ENCODE measurements at places on chromosomes 16 and 17.

DNA sequence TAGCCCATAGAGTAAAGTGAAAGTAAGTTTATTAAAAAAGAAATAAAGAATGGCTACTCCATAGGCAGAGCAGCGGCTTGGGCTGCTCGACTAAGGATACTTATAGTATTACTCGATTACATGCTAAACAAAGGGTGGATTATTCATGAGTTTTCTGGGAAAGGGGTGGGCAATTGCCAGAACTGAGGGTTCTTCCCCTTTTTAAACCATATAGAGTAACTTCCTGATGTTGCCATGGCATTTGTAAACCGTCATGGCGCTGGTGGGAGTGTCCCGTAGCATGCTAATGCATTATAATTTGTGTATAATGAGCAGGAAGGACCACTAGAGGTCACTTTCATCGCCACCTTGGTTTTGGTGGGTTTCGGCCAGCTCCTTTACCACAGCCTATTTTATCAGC lies 13.3 kb upstream of the GAS7 start:
- no peak for DNase-seq

DNA sequence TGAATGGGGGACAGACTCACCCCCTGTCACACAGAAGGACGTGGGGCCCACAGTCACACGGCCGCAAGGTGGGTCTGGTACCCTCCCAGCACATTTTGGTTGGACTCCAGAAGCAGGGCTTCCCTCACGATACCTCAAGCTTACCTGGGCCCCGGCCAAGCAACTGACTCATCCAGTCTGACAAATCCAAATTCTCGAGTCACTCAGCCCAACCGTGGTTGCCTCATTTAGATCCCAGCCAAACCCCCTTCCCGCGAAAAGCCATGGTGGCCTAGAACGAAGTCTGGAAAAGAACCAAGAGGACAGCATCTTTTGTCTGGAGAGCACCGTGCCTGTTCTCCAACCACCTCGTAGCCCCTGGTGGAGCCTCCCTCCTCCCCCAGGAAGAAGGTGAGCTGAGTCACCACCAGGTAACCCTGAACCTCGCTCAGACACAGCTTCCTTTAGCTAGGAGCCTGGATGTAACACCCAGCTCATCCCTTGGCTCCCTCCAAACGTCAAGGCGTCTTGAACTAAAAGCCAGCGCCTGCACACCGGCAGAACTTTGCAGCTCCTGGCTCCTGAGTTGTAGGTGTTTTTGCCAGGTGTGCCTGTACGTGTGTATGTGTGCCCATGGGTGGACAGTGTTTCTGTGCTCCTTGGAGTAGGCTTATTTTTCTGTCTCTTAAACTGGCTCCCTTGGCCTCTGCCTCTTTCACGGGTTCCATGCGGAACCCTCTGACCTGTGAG lies 78.9 kb downstream of the CMIP start:
- DNase-seq = no peak

GRCh38 chr17:34203018-34203638 lies 52.0 kb upstream of the CCL2 start:
- DNase-seq = no peak

- DNase-seq = no peak
These were observed 32.4 kb downstream of the SMYD4 start for GRCh38 chr17:1797323-1797722.

- no peak for DNase-seq
These were observed 411.0 kb upstream of the DYNLRB2 start for GRCh38 chr16:80129791-80130190.

- no peak for DNase-seq
These were observed 1.7 kb downstream of the ARHGAP27 start for GRCh38 chr17:45430738-45431530.

Measured in urinary bladder (tissue), 4 donors.